AG09309 (cell line): ENCODE measurements at places on chromosomes 6 and 20.
A peak's percentile ranks its signal among the peaks of the same experiment; 100 is the strongest.

GRCh38 chr6:286681-287488 is 5.4 kb upstream of the DUSP22 start:
- no peak for DNase-seq

- DNase-seq: no peak
Measured at GRCh38 chr6:105170059-105170458, 9.8 kb downstream of the POPDC3 start.

GRCh38 chr20:57435498-57436222 is 44.5 kb downstream of the RBM38 start:
- DNase-seq: no peak

- no peak for DNase-seq
Measured at GRCh38 chr20:25867776-25868649, 171.4 kb upstream of the ZNF337 start.

- DNase-seq: no peak
Measured at GRCh38 chr6:10174761-10175160, 240.1 kb downstream of the TFAP2A start.

GRCh38 chr6:69729870-69730449 is 66.8 kb downstream of the LMBRD1 start:
- peak; percentile 7 for DNase-seq

GRCh38 chr6:128963561-128963960 is 80.6 kb downstream of the LAMA2 start:
- DNase-seq: no peak

DNA sequence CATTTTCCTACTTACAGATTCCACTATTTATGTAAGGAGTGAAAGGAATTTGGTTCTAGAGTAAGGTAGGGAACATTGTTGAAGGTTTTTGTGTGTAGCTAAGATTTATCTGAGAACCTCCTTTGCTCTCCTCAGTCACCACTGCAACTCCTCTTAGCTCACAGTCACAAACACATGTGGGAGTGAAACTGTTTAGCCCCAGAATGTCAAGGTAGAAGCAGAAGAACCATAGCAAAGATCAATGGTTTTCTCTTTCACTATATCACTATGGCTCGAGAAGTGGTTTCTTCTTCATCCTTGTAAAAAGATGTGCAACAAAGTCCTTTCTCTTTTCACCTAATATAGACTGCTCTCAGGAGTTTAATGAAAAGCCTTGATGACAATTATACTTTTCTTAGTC is 6.5 kb upstream of the DEFB112 start:
- no peak for DNase-seq

GRCh38 chr20:57908704-57909630 is 199.2 kb upstream of the PMEPA1 start:
- no peak for DNase-seq
